ENCODE measurements at places on chromosomes 12 and 14.

GRCh38 chr14:55881577-55882241 is 236.5 kb upstream of the PELI2 start:
- no peak for DNase-seq

GRCh38 chr12:108235197-108235984 is 103.7 kb downstream of the CMKLR1 start:
- no peak for DNase-seq

- DNase-seq: no peak
Measured at GRCh38 chr12:49400304-49400703, 33.0 kb downstream of the SPATS2 start.

DNA sequence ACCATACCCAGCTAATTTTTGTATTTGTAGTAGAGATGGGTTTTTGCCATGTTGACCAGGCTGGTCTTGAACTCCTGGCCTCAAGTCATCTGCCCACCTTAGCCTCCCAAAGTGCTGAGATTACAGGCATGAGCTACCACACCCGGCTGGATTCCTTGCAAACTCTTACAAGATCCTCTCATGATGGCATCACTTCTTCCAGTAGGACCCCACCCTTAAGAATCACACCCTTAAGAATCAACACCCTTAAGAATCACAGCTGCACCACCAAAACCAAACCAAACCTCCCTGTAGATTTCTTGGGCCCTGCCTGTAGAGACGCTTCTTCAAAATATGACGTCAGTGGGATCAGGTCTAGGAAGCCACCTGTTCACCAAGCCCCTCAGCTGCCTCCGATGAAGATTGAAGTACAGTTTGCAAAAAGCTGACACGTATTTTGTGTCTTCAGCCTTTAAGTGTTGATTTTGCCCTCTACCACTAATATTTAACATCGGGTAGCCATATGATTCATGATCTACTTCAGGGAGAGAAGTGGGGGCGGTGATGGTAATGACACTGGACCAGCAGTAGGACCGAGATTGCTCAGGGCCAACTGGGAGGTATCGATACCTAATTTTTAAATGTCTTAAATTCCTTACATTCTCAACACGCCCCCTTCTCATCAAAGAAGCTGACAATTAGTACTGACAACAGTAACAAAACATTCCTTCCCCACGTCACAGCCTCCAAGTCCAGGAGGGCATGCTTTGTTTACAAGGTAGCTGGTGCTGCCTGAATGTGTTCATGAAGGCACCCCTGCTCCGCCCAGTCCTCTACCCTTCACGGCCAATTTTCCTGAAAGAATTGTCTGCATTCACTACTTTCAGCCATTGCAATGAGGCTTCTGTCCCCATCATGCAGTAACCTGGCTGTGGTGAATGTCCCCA is 57.2 kb downstream of the ESRRB start:
- DNase-seq: no peak

DNA sequence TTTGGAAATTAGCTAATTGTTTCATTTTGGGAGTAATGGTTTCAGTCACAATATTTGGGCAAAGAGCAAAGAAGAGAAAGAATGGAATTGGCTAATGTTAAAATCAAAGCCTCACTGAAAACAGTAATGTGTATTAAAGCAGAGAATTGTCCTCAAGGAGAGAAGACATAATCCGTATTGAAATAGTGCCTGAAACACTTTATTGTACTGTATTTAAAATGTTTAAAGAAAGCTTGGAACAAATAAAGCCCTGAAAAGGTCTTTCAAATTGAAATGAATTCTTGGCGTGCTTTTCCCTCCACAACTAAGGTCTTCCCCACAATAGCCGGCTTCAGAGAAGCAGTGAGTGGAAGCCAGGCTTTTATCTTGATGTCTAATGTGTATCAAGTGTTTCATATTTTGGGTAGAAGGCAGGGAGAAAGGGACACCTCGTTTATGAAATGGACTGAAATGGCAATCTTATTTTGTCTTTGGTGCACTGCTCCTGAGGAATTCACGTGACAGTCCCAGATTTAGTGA is 212.9 kb upstream of the CRY1 start:
- no peak for DNase-seq

GRCh38 chr12:53684654-53685220 is 8.9 kb upstream of the ATP5MC2 start:
- no peak for DNase-seq

DNA sequence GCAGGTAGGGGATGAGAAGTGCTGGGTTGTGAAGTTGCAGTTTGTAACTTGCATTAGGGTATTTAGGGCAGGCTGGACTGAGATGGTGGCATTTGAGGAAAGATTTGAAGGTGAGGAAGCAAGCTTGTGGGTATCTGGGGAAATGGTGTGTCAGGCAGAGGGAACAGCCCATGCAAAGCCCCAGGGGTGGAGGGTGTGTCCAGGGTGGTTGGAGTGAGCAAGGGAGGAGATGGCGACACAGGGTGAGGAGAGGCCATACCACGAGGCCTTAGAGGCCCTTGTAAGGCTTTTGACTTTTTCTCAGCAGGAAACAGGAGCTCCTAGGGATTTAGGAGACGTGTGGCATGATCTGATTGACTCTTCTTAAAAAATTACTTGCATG is 136.9 kb downstream of the NUAK1 start:
- DNase-seq: no peak

GRCh38 chr12:93738199-93739058 is 61.3 kb downstream of the CRADD start:
- no peak for DNase-seq

GRCh38 chr12:45622210-45622937 is 107.1 kb upstream of the ARID2 start:
- no peak for DNase-seq

GRCh38 chr14:50875359-50876070 is 3.7 kb downstream of the ABHD12B start:
- no peak for DNase-seq

- no peak for DNase-seq
Measured at GRCh38 chr12:58963844-58964243, 43.5 kb upstream of the LRIG3 start.

DNA sequence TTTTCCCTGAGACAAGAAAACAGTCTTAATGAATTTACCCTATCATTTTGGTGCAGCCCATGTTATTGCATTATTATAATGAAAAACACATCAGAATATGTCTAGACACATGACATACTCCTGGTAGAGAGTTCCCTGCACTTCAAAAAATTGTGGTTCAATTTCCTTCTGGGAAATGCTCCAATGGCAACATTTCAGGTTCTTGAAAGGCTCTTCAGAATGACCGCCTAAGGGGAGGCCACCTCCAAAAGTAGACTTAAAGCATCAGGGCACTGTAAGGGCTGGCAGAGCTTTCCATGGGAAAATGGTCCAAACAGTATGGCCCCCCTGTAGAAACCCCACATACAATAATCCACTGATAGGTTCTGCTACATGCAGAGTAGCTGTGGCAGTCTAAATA is 110.7 kb downstream of the SLC25A21 start:
- no peak for DNase-seq

- no peak for DNase-seq
Measured at GRCh38 chr12:122126713-122127597, 47.1 kb downstream of the IL31 start.

DNA sequence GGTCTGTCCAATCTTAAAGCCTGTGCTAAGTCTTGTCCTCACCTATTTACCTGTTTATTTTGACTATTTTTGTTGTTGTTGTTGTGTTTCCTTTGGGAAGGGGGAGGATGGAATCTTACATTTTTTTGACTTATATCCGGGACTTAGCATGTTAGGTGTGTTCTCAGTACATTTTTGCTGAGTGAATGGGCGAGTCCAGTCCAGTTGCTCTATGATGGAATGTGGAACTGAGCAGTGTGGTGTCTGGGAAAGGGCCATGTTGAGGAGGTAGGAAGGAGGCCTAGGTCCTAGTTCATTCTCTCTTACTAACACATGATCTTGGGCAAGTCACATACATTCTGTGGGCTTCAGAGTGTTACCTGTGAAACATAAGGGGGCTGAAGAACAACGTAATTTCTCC is 80.9 kb upstream of the SLC38A2 start:
- DNase-seq: no peak

DNA sequence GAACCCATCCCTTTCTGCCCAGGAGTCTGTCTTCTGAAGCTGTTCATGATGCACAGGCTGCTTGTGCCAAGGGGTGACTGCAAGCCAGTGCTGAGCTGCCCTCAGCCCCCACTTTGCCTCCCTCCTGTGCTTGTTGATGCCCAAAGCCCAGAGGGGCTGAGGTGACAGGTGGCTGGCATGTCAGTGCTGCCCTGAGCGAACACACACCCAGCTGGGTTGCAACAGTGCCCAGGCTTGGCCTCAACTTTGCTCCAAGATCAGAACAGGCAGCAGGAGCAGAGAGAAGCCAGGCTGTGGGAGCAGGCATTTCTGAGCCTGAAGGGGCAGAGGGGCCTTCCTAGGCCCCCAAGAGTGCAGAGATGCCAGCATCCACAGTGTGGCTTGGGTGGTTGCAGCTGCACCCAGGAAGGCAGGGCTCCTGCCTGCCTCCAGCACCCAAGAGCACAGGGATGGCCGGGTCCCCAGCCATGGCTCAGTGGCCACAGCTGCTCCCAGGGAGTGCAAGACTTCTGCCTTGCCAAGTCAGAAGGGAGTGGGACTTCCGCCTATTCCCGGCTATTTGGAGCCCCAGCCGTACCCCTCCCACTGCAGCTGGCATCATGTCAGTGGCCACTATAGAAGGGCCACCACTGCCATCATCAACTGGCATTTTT is 83.1 kb downstream of the SLC16A7 start:
- no peak for DNase-seq

GRCh38 chr12:65495233-65495632 is 216.8 kb downstream of the MSRB3 start:
- no peak for DNase-seq

GRCh38 chr12:112160611-112161010 is 35.3 kb downstream of the TRAFD1 start:
- no peak for DNase-seq

DNA sequence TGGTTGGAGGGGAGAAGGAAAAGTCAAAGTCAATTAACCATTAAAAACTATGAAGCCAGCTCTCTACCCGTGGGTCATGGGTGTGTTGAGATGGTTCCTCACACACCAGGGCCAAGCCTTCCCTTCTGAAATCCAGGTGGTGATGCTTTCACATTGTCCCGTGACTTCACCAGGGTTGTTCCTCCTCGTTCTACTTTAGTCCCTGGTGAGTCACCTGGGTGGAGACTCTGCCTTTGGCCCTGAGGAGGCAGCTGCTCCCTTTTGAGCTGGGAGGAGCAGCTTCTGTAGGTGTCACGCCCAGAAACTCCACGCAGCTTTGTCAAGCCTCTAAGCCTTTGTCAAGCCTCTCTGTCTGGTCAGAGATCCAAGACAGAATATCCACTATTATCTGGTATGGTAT is 348.3 kb downstream of the BMP4 start:
- DNase-seq: no peak

DNA sequence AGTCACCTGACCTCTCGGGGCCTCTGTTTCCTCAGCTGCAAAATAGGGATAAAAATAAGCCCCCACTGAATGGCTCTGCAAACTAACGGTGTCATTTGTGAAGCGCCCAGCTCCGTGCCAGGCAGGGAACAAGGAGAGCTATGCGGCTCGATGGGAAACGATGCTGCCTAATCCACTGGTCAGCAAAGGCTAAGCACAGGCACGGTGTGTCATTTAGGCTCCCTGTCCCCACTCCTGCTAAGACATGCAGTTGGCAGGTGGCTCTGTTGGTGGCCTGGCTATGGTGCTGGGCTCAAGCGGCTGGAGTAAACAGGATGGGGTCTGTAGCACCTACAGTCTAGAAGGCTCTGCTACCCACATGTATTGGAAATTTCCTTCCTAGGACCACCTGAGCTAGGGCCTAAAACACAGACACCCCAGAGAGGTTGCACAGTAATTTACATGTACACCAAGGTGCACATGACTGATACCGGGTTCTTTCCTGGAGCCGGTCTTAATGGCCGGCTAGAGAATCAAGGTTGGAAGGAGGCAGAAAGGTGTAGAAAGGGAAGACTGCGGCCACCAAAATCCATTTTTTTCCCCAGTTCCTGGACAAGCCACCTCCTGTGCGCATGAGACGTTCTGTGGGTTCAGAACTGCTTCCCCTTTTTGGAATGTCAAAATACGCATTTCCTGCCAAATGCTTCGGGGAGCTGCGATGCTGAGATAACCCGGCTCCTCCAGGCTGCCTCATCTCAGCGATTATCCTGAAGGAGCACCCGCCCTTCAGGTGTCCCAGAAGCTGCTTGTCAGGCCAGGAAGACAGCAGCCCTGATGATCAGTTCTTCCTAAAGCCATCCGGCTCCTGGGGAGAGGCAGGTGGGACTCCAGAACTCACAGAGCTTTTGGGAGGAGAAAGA is 1.0 kb downstream of the CACNA2D4 start:
- DNase-seq: no peak

DNA sequence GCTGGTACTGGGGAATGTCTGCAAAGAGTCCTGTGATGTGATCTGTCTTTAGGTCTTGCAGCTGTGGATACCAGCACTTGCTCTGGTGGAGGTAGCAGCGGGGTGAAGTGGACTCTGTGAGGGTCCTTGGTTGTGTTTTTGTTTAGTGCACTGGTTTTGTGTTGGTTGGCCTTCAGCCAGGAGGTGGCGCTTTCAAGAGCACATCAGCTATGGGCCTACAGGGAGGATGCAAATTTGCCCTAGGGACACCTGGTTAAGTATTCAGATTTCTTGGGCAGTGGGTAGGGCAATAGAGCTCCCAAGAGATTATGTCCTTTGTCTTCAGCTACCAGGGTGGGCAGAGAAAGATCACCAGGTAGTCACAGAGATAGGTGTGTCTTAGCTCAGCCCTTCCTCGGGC is 63.8 kb downstream of the PTGER2 start:
- DNase-seq: no peak

- DNase-seq: no peak
Measured at GRCh38 chr14:102418853-102419240, 56.1 kb downstream of the TECPR2 start.

DNA sequence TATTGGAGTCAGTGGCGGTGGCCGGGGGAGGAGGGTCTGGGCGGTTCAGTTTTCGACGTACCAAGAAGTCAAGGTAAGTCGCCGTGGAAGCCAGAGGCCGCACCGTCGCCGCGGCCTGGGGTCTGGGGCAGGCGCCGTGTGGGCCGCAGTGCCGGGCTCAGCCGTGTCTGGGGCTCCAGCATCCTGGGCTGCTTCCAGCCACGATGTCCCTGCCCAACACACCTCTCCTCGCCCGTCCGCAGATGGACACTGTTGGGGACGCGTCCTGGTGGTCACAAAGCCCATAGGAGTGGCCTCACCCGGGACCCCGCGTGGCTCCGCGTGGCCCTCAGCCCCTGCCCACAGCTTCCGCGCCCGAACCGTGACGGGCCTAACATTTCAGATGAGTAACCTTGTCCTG is 59.1 kb downstream of the FBRSL1 start:
- no peak for DNase-seq

DNA sequence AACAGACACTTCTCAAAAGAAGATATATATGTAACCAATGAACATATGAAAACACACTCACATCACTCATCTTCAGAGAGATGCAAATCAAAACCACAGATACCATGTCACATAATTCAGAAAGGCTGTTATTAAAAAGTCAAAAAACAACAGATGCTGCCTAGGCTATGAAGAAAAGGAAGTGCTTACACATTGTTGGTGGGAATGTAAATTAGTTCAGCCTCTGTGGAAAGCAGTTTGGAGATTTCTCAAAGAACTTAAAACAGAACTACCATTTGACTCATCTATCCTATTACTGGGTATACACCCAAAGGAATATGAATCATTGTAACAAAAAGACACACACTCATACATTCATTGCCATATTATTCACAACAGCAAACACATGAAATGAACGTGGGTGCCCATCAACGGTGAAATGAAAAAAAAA is 35.1 kb downstream of the EIF2S3B start:
- no peak for DNase-seq

GRCh38 chr14:105102361-105102870 is 37.2 kb upstream of the GPR132 start:
- no peak for DNase-seq

Data from putamen (tissue), 1 donor.